ENCODE measurements at places on chromosomes 4 and X.
A peak's percentile ranks its signal among the peaks of the same experiment; 100 is the strongest.

- no peak for DNase-seq
Observed at GRCh38 chr4:140183270-140183669, 29.3 kb upstream of the MAML3 start.

GRCh38 chr4:17933126-17933525 lies 88.4 kb downstream of the LCORL start:
- no peak for DNase-seq

DNA sequence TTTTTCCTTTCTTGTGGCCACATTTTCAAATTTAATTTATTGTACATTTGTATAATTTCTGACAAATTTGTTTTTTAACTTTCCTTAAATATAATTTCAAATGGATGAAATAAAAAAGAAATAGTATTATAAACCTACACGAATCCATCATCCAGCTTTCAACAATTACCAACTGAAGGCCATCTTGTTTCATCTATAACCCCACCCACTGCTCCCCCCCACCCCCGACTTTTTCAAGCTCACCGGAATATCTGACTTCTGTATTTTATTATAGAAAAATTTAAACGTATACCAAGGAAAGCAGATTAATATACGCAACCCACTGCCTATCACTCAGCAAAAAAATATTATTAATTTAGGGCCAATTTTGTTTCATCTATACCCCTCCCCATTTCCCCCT lies 1.1 kb downstream of the MORF4L2 start:
- no peak for DNase-seq

- DNase-seq, result no peak
Observed at GRCh38 chr4:26509681-26510333, 19.5 kb upstream of the CCKAR start.

DNA sequence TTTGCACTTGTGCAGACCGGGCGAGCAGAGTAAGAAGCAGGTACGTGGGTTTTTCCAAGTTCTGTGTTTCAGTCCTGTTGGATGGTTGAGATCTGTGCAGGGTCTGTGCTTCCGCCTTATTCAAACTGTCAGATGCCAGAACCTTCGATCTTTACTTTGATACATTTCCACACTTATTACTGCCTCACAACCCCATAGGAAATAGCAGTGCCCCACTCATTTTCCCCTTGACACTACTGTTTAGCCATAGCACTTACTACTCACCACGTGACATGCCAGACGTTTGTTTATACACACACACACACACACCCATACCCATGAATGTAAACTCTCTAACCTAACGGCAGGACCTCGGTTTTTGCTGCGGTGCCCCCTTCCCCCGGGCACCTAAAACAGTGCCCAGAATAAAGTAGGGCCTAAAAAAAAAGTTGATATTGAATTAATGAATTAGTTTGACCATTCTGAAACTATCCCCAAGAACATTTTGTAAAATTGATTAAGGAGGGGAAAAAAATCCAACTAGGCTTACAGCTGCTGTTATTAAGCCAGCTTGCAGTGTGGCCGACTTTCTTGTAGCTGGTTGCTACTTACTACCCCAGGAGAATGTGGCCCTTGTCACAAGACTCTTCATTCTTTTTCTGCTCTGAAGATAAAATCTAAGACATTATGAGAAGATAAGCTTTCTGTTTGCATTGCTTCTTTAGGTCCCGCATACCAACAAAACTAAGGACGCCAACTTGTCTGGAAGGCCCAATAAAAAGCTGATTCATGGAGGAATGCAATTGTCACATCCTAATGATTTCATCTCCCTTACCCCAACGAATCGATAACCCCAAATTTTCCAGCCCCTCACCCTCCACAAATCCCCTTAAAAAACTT lies 704 bp upstream of the SEPSECS start:
- DNase-seq, result no peak

DNA sequence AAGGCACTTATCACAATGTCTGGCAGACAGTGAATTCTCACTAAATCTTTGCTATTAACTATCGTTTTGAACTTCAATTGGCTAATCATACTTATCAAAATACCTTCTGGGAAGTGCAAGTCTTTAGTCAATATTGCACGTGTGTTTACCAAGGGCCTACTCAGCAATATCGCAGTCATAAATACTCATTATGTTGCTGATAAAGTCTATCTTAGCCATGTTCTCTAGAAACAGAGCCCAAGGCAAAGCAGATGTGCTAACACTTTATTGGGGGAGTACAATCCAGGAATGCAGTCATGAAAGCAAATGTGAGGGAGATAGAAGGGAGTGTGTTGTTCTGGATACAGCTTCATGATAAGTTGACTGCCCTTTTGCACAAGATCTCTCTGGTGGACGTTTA lies 90.5 kb downstream of the FBXO8 start:
- DNase-seq, result no peak

- DNase-seq, result no peak
Observed at GRCh38 chr4:58981828-58982227, 1871.6 kb upstream of the IGFBP7 start.

- peak; percentile 10 for DNase-seq
Observed at GRCh38 chrX:69555481-69556041, 51.4 kb downstream of the NALF2 start.

- DNase-seq, result no peak
Observed at GRCh38 chr4:37601531-37601930, 84.6 kb downstream of the RELL1 start.

DNA sequence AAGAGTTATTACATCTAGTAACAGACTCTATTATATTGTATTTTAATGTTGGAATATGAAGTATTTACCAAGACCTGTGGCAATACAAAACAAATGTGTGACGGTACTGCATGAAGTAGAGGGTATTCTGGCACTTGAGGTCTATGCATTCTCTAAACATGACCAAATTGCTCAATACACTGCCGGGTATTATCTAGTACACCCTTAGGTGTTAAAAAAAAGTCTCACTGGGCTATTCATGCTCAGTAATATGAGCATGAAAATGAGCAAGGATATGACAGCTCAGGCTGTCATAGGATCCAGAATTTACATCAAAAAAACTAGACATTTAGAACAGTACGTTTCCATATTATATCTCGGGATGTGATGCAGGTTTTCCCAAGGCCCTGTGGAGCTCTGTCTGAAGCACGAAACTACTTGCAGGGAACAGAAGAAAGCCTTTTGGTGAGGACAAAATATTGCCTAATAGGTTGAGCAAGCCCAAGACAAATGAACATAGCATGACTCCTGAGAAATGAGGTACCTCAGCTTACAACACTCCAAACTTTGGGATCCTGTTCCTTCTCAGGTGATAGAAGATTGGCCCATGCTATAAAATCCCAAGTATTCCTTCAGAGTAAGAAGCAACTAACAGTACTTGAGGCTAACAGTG lies 74.1 kb upstream of the MAOA start:
- no peak for DNase-seq

DNA sequence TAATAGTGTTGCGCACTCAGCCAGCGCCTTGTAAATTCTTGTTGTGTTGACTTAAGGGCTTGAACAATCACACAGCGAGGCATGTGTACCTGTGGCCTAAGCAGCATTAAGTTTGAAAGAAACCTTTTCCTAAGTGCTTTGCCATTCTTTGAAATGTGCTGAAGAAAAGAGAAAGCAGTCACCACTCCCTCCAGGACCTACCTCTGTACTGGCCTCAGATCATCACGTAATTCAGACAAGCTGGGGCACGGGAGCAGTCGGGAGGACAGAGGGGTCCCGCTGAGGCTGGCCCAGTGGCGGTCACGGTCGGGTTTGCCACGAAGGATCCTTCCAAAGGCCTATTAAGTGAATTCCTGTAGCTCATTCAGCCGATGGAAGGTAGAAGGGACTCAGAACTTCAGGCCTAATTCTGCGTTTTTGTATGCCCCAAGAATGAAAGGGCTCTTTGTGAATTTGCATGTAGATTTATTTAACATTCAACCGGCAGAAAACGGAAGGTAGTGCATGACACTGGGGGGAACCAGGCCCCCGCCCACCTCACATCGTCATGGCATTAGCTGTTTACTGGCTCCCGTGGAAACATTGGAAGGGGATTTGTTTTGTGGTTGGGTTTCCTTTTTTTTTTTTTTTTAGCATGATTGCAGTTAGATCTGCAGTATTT lies 106.3 kb downstream of the TRAPPC11 start:
- DNase-seq, result no peak

- no peak for DNase-seq
Observed at GRCh38 chr4:80331693-80332092, 3.8 kb upstream of the CFAP299 start.

GRCh38 chr4:102400898-102401297 lies 55.6 kb upstream of the SLC39A8 start:
- no peak for DNase-seq

DNA sequence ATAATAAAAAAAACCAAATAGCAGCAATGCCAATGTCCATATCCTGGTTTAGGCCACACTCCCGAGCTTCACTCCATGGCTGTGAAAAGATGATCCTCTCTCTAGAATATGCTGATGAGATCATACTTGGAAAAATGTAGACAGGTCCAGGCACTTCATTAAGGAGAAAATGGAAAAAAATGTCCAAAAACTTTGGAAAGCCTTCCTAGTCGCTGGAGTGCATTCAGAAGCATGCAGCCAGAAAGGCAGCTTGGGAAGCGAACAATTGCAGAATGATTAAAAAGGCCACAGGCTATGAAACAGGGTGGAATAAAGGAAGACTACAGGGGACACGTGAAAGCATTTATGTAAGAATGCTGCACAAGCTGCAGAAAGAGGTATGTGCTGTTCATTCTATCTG lies 165.6 kb upstream of the HCCS start:
- DNase-seq, result no peak

GRCh38 chr4:56728512-56728911 lies 47.4 kb upstream of the HOPX start:
- DNase-seq, result peak; percentile 39

DNA sequence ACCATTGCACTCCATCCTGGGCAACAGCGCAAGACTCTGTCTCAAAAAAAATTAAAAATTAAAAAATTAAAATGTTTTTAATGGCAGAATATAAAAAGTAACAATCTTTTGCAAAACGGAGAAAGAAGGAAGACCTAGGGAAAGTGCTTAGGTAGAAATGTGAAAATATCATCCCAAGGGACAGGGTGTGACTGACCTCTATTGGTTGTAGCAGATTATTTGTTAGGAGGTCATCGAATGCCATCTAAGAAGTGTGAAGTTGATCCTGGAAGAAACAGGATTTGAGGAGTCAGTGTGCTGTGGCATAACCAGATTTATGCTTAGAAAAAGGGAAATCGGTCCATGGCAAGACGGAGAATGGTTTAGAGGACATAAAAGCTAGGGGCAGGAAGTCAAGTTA lies 18.1 kb upstream of the C4orf36 start:
- DNase-seq, result no peak

- DNase-seq, result no peak
Observed at GRCh38 chrX:70423936-70424675, 992 bp downstream of the GDPD2 start.

DNA sequence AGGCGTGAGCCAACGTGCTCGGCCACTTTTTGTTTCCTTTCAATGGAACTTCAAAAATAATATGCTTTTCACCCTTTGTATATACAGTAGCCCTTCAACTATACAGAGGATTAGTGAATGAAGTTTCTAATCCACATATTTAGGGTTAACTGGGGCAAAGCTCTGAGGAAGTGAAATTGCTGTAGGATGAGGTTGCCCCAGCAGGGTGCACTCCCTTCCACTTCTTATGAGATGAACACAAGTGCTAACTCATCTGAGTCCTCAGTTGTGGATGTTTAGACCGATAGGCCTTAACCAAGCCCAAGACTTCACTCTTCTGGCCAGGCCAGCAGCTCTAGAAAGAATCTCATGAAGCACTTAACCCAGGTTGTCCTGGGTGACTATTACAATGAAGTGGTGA lies 29.1 kb upstream of the CT55 start:
- DNase-seq, result no peak

DNA sequence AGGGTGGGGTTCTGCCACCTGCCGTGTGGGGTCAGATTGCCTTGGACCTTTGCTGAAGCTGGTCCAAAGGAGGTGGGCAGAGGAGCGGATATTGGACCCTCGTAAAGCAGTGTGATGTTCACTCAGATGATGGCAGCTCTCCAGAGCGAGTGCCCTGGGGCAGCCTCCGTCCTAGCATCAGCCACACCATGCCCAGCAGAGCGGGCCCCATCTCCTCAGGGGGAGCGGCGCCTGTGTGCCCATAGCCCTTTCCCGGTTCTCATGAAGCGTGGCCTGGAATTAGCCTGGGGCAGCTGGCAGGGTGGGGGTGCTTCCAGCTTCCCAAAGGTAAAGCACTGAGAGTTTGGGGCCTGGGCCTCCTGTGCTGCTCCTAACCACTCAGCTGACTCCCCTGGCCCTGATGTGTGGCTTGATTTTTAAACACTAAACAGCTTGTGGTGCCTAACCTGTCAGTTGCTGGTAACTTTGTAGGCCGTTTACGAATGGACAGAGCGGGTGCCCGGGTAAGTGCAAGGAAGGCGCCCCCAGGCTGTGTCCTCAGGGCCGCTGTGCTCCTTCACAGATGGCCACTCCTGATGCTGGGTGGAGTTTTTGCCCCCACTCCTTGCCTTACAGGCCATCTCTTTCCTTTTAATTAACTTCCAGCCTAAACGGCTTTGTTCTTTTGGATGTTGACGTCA lies 36.0 kb downstream of the NOP14 start:
- DNase-seq, result no peak

GRCh38 chr4:151808542-151808941 lies 47.7 kb upstream of the GATB start:
- no peak for DNase-seq

- DNase-seq, result no peak
Observed at GRCh38 chrX:118780911-118781310, 42.7 kb upstream of the ZCCHC12 start.

GRCh38 chr4:73447671-73448070 lies 11.7 kb downstream of the AFP start:
- DNase-seq, result no peak

DNA sequence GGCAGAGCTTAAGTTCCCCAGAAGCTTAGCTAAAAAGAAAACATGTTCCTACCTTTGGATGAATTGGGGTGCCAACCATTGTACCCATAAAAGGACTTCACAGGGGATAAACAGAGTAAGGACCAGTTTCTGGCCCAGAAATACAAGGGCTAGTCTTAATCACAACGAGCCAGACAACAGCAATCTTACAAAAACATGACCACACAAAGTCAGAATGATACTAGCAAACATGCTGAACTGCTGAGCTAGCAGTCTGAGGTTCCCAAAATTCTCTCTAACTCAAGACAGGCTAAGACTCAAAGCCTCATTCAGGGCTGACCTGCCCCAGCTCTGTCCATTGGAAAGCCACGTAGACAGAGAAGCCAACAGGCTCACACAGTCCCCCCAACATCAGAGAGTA lies 40.3 kb downstream of the ATP11C start:
- DNase-seq, result no peak

GRCh38 chrX:27842859-27843258 lies 35.1 kb downstream of the MAGEB10 start:
- no peak for DNase-seq

DNA sequence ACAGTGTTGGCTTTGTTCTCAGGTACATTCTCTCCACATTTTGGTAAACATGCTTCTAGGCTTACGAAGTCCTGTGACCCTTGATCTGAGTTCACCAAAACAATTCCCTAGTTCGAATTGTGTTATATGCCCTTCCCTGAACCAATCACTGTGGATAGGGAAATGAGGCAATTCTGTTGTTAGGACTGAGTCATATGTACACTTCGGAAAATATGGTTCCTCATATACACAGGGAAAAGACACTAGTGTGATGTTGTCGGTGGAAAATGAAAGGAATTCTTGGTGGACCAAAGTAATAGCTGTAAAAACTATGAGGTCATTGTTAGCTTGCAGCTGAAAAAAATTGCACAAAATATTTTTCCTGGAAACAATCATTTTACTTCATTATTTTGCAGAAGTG lies 46.6 kb upstream of the MAGEC2 start:
- DNase-seq, result no peak

- no peak for DNase-seq
Observed at GRCh38 chr4:28444886-28445496, 1584.3 kb downstream of the STIM2 start.
